ENCODE measurements at places on chromosomes 7 and 10. TPM values are rescaled to one million over a fixed set of nuclear protein-coding genes. Genes with fewer than 3 reads are reported as not detected.

The GIMAP5 gene
- 420 TPM for total RNA-seq

The ZKSCAN5 gene
- 9.5 TPM for total RNA-seq

The GLI3 gene
- total RNA-seq, result under 0.01 TPM

The LRIT1 gene
- not detected for total RNA-seq

The METTL27 gene
- 4.4 TPM for total RNA-seq

The TWNK gene
- total RNA-seq, result 3.7 TPM

The HTR5A gene
- total RNA-seq, result not detected

The ANXA8L1 gene
- not detected for total RNA-seq

The PLXNA4 gene
- total RNA-seq, result 30.2 TPM

The ZNF804B gene
- not detected for total RNA-seq

The GPR15LG gene
- total RNA-seq, result not detected

The MIOS gene
- 26.2 TPM for total RNA-seq

The LEP gene
- total RNA-seq, result not detected

The FRMD4A gene
- 12.4 TPM for total RNA-seq

The CRYGN gene
- not detected for total RNA-seq

The PAPOLB gene
- 0.11 TPM for total RNA-seq

The BTBD16 gene
- total RNA-seq, result not detected

The LRRC18 gene
- under 0.01 TPM for total RNA-seq

The ADRB1 gene
- 11.1 TPM for total RNA-seq

The PLCE1 gene
- total RNA-seq, result 1.6 TPM

The ATXN7L1 gene
- 3.9 TPM for total RNA-seq

The SLC26A5 gene
- total RNA-seq, result 2.3 TPM

The SCD gene
- 42.6 TPM for total RNA-seq

The RBAK gene
- total RNA-seq, result 6.2 TPM

The CTAGE4 gene
- total RNA-seq, result not detected

The PLAU gene
- 1.2 TPM for total RNA-seq

The LBX1 gene
- total RNA-seq, result not detected

The PAX4 gene
- not detected for total RNA-seq

The DGKI gene
- total RNA-seq, result 2.5 TPM

The CCZ1B gene
- 60.1 TPM for total RNA-seq

The CARD11 gene
- 2.1 TPM for total RNA-seq

The HOXA4 gene
- total RNA-seq, result 0.43 TPM

The VWA2 gene
- total RNA-seq, result not detected

The ADRA2A gene
- total RNA-seq, result under 0.01 TPM

The CCL24 gene
- not detected for total RNA-seq

The ABCB1 gene
- total RNA-seq, result 0.26 TPM

The STEAP1B gene
- 2.9 TPM for total RNA-seq

The SLC18A3 gene
- total RNA-seq, result not detected

The KLHL7 gene
- total RNA-seq, result 24.5 TPM

The ATRNL1 gene
- total RNA-seq, result 1.4 TPM

The SLC29A4 gene
- 1.4 TPM for total RNA-seq

The AKR1B15 gene
- total RNA-seq, result not detected

The SPDYE9 gene
- total RNA-seq, result not detected

The CPA2 gene
- total RNA-seq, result not detected

The HDAC9 gene
- total RNA-seq, result 7.6 TPM

The LRWD1 gene
- total RNA-seq, result 18.1 TPM

The PTF1A gene
- total RNA-seq, result not detected

The HMX3 gene
- total RNA-seq, result not detected

The BRAT1 gene
- total RNA-seq, result 19.8 TPM

The FAM24A gene
- total RNA-seq, result not detected

The OR9A2 gene
- total RNA-seq, result not detected

The TET1 gene
- 1.1 TPM for total RNA-seq

The GRM8 gene
- total RNA-seq, result not detected

The RPP38 gene
- total RNA-seq, result 11.9 TPM

The ANLN gene
- total RNA-seq, result 9.0 TPM

The SPDYE6 gene
- total RNA-seq, result not detected

The CFAP70 gene
- 0.26 TPM for total RNA-seq

The LRRC4 gene
- 1.4 TPM for total RNA-seq
